ENCODE measurements at places on chromosomes 1 and 21.

GRCh38 chr21:35206141-35207125 is 157.3 kb upstream of the RUNX1 start:
- DNase-seq, result no peak

GRCh38 chr21:17631195-17631594 is 18.5 kb upstream of the BTG3 start:
- no peak for DNase-seq

- DNase-seq, result no peak
Measured at GRCh38 chr1:117104986-117105385, 16.6 kb downstream of the TRIM45 start.

DNA sequence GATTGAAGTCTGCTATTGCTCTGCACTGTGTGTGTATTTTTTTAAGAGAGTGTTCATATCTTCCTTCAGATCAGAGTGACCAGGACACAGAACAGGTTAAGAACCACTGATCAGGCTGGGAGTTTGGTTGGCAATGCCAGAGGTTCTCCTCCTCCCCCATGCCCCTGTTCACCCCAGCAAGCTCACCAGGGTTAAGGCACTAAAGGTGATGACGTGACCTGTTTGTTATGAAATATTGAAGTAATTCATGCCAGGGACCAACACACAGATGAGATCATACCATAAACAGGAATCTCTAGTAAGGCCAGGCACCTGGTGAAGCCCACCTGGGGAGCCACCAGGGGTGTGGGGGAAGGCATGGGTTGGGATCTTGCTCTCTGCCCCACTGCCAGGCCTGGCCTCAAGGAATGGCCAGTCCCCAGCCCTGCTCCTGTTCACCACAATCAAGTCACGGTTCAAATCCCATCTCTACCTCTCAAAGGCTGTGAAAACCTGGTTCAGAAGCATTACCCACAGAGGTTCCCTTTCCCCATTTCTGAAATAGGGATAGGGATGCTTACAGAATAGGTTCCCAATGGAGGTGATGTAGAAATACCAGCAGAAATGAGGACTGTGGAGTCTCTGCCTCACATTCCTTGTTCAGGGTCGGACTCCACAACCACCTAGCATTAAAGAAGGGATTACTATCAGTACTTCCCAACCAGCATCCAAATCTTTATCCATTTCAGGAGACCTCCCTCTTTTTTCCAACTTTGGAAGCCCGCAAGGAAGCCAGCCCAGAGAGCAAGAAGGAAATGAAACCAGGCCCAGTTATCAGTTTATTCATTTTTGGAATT is 2.4 kb downstream of the ID3 start:
- no peak for DNase-seq

DNA sequence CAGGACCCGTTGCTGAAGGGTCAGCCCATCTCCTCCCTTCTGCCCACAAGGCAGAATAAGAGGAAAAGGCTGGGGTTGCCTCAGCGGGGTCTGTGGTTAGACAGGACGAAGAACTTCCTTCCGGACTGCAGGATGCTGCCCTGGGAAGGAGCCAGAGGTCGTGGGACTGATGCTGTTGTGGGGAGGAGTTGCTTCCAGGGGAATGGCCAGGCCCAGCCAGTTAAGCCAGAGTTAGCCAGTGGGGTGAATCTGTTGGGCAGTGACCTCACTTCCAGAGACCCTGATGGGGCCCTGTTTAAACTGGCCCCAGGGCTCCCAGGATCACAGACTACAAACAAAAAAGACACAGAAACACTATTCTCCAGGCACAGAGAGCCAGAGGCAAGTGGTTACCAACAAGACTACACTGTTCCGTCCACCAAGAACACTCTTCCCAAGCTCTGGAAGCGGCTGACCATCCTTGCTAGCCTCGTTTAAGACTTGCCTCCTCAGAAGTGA is 13.0 kb downstream of the FAM229A start:
- no peak for DNase-seq

DNA sequence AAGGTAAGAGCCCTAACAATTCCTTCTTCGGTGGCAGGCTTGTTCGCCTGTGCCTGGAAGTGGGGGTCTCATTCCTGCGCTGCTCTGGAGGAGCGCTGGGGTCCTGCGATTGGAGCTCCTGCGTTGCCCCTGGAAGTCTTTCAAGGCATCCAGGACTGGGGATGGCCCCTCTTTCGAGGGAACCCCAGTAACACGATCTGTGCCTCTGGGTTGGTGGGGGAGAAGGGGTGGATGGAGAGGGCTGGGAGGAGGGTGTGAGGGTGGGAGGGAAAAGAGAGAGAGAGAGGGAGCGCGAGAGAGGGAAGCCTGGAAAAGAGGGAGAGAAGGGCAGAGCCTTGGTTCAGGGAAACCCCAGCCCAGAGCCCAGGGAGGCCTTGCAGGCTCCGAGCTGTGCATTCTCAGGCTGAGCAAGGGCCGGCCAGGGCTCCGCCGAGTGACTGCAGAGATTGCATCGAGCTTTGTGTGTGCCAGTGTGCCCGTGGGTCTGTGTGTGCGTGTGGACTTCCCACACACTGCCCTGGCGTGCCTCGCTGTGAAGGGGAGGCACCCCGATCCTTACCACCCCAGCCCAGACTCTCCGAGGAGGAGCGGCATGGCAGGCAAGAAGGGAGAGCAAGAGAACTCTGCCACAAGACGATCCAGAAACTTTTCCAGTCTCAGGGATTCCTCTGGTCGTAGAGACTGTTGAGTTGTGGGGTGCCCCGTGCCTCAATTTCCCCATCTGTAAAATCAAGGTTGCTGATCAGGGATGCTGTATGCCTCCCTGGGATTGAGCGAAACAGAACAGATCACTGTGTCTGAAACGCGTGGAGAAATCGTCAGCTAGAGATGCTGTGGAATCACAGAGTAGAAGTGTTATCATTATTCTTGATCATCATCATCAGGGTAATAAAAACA is 619 bp downstream of the BCL9 start:
- peak; percentile 79 for DNase-seq

DNA sequence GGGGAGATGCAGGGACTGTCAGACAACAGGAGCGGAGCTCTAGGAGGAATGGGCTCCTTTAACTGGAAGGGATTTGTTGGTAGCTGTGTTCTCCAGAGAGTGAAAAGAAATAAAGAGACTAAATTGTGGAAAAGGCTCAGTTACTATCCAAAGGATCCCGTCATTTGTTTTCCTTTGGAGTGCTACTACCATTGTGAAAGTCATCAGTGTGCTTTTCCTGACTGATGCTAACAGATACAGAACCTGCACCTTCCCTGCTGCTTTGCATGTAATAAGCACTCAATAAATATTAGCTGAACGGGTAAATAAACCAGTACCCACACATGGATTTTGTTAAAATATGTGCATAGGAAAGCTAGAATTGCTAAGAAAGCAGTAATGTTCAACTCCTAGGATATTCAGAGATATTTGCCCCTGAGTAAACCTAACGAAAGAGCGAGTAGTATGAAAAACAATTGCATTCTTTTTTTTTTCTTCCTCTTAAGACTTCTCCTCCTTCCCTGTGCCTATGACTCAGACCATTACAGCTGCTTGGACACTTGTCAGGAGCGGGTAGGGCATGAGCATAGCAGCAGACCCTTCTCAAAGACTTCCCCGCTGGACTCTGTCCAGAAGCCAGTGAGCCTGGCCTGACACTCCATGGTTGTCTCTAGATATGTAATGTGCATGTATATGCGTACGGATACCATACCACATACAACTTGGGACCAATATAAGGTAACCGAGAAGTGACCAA is 41.7 kb downstream of the PTGFRN start:
- no peak for DNase-seq

DNA sequence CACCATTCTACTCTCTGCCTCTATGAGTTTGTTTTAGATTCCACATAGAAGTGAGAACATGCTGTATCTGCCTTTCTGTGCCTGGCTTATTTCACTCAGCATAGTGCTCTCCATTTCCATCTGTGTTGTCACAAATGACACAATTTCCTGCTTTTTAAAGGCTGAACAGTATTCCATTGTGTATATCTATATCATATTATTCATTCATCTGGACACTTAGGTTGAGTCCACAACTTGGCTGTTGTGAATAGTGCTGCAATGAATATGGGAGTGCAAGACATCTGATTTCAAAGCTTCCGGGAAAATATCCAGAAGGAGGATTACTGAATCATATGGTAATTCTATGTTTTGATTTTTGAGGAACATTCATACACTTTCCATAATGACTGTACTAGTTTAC is 20.1 kb upstream of the DONSON start:
- DNase-seq, result no peak

- DNase-seq, result no peak
Measured at GRCh38 chr1:175188936-175189335, 3.6 kb downstream of the KIAA0040 start.
